ENCODE measurements at places on chromosomes 12 and 14. TPM values are rescaled to one million over a fixed set of nuclear protein-coding genes. Genes with fewer than 3 reads are reported as not detected.

KLRC2 gene
- not detected for total RNA-seq

GRCh38 chr12:121976950-121977349 is 44.7 kb upstream of the BCL7A start:
- no peak for DNase-seq

DNA sequence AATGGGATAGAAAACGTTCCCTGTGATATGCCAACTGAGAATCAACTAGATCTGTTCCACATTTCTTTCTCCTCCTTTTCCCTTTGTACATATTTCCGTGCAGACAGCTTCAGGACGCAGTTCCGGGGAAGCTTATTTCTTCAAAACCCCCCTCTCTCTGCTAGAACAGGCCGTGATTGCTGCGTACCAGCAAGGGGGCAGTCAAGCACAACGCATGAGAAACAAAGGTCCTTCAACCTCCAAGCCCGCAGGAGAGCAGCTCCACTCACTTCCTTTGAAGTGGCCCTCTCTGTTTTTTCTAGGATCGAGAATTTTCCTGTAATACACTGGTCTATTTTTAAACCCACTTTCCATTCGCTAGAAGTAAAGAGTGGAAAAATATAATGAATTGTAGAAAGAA is 80.8 kb downstream of the ZNF664 start:
- no peak for DNase-seq

- no peak for DNase-seq
Measured at GRCh38 chr14:99603471-99604277, at the start of gene CCDC85C. CCDC85C (minus strand) TSS chr14:99604207; CDS start chr14:99603959, 248 bp downstream.
